NCI-H2081 treated with DMSO at 0.1 percent for 48 hours (cell line): ENCODE measurements at places on chromosomes 6 and 20.

GRCh38 chr20:63969838-63970713 is at the start of gene ZNF512B:
Gene ZNF512B (minus strand): TSS chr20:63969930. CDS start chr20:63967950, 1,980 bp downstream.
- DNase-seq: no peak

DNA sequence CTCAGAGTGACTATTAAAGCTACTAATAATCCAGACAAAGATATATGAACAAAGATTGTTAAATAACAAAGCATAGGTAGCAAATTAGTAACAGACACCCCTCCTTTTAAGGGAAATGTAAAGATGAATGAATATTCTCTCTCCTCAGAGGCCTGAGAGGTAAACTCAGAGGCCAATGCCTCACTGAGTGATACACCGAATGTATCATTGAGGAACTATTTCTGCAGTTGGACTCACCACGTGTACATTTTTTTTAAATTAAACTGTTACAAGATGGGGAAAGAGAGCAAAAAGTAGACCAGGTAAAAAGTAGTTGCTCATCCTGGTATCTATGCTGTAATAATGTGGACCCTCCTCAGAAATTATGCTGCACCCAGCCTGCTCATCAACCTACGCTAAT is 72.3 kb upstream of the IPCEF1 start:
- no peak for DNase-seq

GRCh38 chr6:74115674-74116073 is 419.7 kb downstream of the CD109 start:
- no peak for DNase-seq

GRCh38 chr6:63705707-63706106 is 70.1 kb downstream of the PHF3 start:
- DNase-seq: no peak

GRCh38 chr6:30206152-30206551 is 7.1 kb downstream of the TRIM26 start:
- DNase-seq: no peak

DNA sequence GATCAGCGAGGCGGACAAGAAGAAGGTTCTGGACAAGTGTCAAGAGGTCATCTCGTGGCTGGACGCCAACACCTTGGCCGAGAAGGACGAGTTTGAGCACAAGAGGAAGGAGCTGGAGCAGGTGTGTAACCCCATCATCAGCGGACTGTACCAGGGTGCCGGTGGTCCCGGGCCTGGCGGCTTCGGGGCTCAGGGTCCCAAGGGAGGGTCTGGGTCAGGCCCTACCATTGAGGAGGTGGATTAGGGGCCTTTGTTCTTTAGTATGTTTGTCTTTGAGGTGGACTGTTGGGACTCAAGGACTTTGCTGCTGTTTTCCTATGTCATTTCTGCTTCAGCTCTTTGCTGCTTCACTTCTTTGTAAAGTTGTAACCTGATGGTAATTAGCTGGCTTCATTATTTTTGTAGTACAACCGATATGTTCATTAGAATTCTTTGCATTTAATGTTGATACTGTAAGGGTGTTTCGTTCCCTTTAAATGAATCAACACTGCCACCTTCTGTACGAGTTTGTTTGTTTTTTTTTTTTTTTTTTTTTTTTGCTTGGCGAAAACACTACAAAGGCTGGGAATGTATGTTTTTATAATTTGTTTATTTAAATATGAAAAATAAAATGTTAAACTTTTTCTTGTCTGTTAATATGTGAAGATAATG is 2.2 kb downstream of the HSPA1B start:
- no peak for DNase-seq
